ENCODE measurements at places on chromosomes 16 and 17.

DNA sequence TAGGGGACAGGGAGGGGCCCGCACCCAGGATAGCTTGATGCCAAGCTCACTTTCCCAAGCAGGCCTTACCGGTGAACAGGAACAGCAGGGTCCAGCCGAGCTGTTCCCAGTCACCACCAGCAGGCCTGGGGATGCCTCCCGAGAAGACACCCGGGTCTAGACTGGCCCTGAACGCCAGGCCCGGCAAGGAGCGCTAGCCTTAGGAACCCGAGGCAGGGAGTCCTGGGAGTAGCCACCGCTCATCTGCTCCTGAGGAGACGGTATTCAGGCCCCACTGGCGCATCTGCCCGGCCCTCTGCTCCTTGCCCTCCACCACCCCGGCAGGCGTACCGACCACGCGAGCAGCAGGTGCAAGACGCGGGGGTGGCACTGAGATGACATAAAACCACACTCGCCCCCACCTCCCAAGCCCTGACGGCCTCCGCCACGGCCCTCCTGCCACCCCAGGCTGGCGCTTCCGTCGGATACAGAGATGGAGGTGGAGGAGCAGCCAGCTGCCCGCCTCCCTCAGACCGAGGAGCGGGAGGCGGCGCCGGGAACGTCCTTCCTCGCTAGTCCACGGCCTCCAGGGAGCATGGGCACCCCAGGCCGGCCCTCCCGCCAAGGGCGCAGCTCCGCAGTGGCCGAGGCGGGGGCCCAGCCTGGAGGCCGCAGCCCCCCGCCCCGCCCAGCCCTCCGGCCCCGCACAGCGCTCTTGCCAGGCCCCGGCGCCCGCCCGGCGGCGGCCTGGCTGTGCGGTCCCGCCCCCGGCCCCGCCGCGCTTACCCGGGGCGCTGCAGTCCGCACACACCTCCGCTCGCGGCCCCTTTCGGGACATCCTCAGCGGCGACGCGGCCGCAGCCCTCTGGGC lies 661 bp downstream of the GIT1 start:
- peaks cover 64% of the 10 kb centered on the region for H3K4me1 ChIP-seq
- peak overlapping the region; percentile 84 for H3K27ac ChIP-seq
- peak overlapping the region; percentile 90 for H3K4me3 ChIP-seq

GRCh38 chr17:27453471-27453870 lies 2.8 kb upstream of the KSR1 start:
- no peak overlapping the region for H3K27ac ChIP-seq
- no peak overlapping the region for H3K4me3 ChIP-seq
- H3K4me1 ChIP-seq = peaks cover 25% of the 10 kb centered on the region
- DNase-seq = no peak
- H3K36me3 ChIP-seq = peaks cover 9% of the 10 kb centered on the region

- H3K27ac ChIP-seq = no peak overlapping the region
- no peak overlapping the region for H3K4me3 ChIP-seq
- H3K4me1 ChIP-seq = no peaks in the 10 kb centered on the region
- no peak for DNase-seq
- no peaks in the 10 kb centered on the region for H3K36me3 ChIP-seq
- peaks cover 28% of the 10 kb centered on the region for H3K27me3 ChIP-seq
Measured at GRCh38 chr16:6018848-6019489, 921.4 kb upstream of the EEF2KMT start.

DNA sequence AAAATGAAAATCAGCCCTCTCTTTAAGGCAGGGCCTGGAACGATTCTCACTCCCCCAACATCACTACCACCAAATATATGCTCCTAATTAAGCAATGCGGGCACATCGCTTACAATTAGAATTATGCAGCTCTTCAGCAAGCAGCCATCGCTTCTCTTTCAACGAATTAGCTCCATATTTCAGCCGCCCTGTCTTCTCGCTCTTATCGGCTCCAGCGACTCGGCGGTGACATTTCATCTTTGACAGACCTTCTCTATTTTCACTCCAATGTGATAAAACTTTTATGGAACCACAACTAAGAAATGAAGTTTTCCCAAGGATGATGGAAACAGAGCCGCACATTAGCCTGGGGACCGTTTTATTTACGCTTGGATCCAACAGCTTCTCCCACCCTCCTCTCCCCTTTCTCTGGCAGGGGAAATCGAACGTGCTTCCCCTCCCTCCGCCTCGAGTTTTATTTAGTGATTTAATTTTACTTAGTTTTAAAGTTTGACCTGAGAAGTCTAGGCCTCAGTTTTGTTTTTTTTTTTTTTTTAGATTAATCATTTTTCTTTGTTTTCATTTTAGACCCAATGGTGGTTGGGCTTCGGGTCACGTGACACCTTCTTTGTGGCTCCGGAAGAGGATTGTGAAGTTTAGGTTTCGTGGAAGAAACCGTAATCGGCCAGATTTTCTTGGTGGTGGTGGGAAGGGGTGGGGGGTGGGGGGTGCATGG lies 3.1 kb upstream of the HOXB2 start:
- peak overlapping the region; percentile 81 for H3K27ac ChIP-seq
- no peaks in the 10 kb centered on the region for H3K36me3 ChIP-seq
- peaks cover 34% of the 10 kb centered on the region for H3K4me1 ChIP-seq
- H3K4me3 ChIP-seq = peak overlapping the region; percentile 59
- peaks cover 5% of the 10 kb centered on the region for H3K27me3 ChIP-seq

- peaks cover 24% of the 10 kb centered on the region for H3K27me3 ChIP-seq
- H3K4me3 ChIP-seq = peak overlapping the region; percentile 77
- H3K36me3 ChIP-seq = no peaks in the 10 kb centered on the region
Measured at GRCh38 chr17:62652251-62653001, 25.0 kb downstream of the MRC2 start.

- H3K4me3 ChIP-seq = no peak overlapping the region
- no peak overlapping the region for H3K27ac ChIP-seq
- H3K36me3 ChIP-seq = peaks cover 19% of the 10 kb centered on the region
Measured at GRCh38 chr17:81570964-81571363, 18.8 kb upstream of the FAAP100 start.

GRCh38 chr16:16887193-16887592 lies 508.3 kb downstream of the NPIPA7 start:
- no peak for DNase-seq
- H3K36me3 ChIP-seq = no peaks in the 10 kb centered on the region
- no peak overlapping the region for H3K4me3 ChIP-seq
- no peaks in the 10 kb centered on the region for H3K4me1 ChIP-seq

- H3K36me3 ChIP-seq = no peaks in the 10 kb centered on the region
- no peak overlapping the region for H3K4me3 ChIP-seq
- DNase-seq = no peak
- no peaks in the 10 kb centered on the region for H3K27me3 ChIP-seq
- H3K4me1 ChIP-seq = peaks cover 2% of the 10 kb centered on the region
Measured at GRCh38 chr17:67637901-67638641, 79.7 kb upstream of the NOL11 start.

- H3K27ac ChIP-seq = no peak overlapping the region
- no peaks in the 10 kb centered on the region for H3K36me3 ChIP-seq
- no peak for DNase-seq
- no peak overlapping the region for H3K4me3 ChIP-seq
- H3K27me3 ChIP-seq = no peaks in the 10 kb centered on the region
Measured at GRCh38 chr16:66594739-66595138, 9.8 kb upstream of the CMTM3 start.

DNA sequence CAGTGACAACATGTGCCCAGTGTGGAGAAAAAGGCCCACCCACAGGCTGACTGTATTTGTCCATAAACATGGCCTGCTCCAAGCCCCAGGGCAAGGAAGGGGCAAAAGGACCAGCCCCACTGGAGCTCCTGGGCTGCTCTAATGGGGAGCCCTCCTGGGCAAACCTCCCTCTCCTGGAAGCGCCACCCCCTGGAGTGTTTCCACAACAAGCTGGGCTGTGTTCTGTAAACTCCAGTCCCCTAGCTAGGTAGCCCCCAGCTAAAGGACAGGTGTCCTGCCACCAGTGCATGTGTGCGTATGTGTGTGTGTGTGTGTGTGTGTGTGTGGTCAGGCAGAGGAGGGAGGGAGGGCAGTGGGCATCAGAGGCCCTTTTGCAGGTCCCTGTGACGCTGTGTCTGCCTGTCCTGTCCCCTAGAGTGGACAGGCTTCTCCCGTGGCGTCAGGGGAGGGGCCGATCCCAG lies 11.3 kb upstream of the STAC2 start:
- H3K27me3 ChIP-seq = peaks cover 5% of the 10 kb centered on the region
- no peak for DNase-seq
- no peak overlapping the region for H3K27ac ChIP-seq
- no peaks in the 10 kb centered on the region for H3K36me3 ChIP-seq

GRCh38 chr16:66904846-66905632 lies 13.6 kb downstream of the CDH16 start:
- peaks cover 4% of the 10 kb centered on the region for H3K4me1 ChIP-seq
- no peaks in the 10 kb centered on the region for H3K27me3 ChIP-seq
- H3K36me3 ChIP-seq = no peaks in the 10 kb centered on the region
- H3K4me3 ChIP-seq = no peak overlapping the region
- DNase-seq = no peak

GRCh38 chr17:1852327-1852726 lies 22.5 kb downstream of the RPA1 start:
- DNase-seq = no peak
- H3K27ac ChIP-seq = no peak overlapping the region
- peaks cover 5% of the 10 kb centered on the region for H3K4me1 ChIP-seq
- H3K4me3 ChIP-seq = no peak overlapping the region
- H3K27me3 ChIP-seq = no peaks in the 10 kb centered on the region

DNA sequence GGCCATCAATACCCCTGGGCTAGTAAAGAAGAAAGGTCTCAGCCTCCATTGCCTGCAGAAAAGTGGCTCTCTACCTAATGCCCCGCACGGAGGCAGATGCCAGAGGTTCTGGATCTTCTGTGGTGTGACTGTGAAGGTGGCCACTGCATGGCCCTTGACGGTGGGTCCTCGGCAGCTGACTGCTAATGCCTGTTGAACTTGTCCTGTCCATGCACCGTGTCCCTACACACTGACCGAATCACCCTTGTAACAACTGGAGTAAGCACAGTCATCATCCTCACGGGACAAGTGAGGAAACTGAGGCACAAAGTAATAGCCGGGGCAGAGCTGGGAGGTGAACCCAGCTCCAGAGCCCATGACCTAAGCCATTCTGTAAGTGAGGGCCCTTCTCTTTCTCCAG lies 48.8 kb downstream of the MYH11 start:
- no peaks in the 10 kb centered on the region for H3K36me3 ChIP-seq
- H3K27ac ChIP-seq = no peak overlapping the region
- DNase-seq = no peak

DNA sequence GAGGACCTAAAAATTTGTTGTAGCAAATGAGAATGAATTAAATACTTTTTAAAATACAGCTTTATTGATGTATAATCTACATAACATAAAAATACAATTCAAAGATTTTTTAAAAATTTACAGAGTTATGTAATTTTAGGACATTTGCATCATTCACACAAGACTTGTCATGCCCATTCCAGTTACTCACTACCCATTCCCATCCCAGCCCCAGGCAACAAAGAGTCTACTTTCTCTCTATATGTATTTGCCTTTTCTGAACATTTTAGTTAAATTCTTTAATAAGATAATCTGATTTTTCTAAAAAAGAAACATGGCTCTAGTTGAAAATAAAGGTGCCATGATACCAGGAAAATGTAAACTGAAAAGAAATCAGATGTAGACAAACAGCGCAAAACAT lies 354.2 kb downstream of the PMP22 start:
- H3K4me1 ChIP-seq = peaks cover 2% of the 10 kb centered on the region
- H3K4me3 ChIP-seq = no peak overlapping the region
- no peaks in the 10 kb centered on the region for H3K36me3 ChIP-seq
- no peak overlapping the region for H3K27ac ChIP-seq
- H3K27me3 ChIP-seq = peaks cover 13% of the 10 kb centered on the region

DNA sequence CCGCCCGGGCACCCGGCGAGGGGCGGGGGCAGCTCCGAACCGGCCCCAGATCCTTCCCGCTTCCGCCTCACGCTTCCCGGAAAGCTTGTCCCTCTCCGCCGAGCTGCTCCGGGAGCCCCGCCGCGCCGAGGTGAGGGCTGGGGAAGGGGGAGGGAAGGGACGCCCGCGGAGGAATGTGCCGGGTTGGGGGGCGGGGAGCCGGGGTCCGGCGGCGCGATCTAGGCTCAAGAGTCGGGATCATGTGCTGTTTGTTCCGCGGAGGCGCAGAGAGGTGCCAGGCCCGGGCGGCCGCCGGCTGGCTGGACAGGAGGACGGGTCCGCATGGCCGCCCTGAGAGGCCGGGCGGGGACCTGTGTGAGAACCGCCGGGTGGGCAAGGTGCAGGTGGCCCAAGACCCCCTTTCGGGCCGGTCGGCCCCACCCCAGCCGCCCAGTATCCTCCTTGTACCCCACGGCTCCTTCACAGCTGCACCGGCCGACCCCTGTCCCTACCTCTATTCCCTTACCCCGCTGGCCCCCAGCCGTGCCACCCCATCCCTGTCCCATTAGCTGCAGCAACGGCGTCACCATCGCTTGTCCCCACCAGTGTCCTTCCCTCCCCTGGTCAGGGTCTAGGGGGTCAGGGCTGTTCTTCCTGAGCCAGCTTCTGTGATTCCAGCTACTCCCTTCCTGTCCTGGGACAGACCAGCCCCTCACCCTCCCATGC lies 429 bp downstream of the KIF1C start:
- H3K4me1 ChIP-seq = peaks cover 10% of the 10 kb centered on the region
- no peak for DNase-seq

DNA sequence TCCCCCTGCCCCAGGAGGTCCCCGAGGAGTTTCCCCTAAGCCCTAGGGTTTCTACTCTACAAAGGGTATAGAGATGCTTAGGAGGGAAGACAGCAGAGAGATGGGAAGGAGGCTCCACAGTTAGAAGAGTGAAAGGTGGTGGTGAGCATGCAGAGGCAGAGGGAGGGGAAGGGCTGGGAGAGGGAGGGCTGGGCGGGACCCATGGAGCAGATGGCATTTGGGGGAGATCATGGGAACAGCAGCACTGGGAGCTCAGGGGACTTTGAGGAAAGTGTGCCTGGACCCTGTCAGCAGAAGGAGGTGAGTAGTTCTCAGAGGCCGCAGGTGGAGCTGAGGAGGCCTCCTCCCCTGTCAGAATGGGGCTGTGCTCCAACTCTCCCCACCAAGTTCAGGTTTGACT lies 650 bp upstream of the OTOP3 start:
- peaks cover 73% of the 10 kb centered on the region for H3K27me3 ChIP-seq
- H3K4me3 ChIP-seq = no peak overlapping the region
- DNase-seq = no peak
- H3K4me1 ChIP-seq = no peaks in the 10 kb centered on the region

DNA sequence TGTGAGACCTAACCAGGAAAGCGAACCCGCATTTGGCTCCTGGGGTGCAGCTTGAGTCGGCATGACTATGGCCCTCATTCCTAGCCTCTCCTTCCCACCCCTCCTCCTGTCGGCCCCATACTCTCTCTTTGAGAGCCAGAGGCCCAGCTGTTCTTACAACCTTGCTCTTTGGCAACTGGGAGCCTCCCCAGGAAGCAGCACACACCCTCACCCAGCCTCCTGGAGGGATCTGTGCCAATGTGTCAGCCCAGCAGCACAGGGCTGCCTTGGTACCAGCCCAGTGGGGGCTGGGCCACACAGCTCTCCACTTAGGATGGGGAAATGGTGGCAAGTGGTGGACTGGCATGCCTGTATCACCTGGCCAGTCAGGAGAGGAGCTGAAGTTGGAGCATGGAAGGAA lies 70.3 kb upstream of the LGALS9 start:
- H3K27ac ChIP-seq = no peak overlapping the region
- H3K4me1 ChIP-seq = peaks cover 14% of the 10 kb centered on the region
- no peak for DNase-seq
- no peak overlapping the region for H3K4me3 ChIP-seq
- peaks cover 34% of the 10 kb centered on the region for H3K36me3 ChIP-seq

Data from activated naive CD8-positive, alpha-beta T cell treated with anti-CD3 and anti-CD28 coated beads for 36 hours (primary cell).